Panc1 (cell line): ENCODE measurements at places on chromosomes 16 and 17.

DNA sequence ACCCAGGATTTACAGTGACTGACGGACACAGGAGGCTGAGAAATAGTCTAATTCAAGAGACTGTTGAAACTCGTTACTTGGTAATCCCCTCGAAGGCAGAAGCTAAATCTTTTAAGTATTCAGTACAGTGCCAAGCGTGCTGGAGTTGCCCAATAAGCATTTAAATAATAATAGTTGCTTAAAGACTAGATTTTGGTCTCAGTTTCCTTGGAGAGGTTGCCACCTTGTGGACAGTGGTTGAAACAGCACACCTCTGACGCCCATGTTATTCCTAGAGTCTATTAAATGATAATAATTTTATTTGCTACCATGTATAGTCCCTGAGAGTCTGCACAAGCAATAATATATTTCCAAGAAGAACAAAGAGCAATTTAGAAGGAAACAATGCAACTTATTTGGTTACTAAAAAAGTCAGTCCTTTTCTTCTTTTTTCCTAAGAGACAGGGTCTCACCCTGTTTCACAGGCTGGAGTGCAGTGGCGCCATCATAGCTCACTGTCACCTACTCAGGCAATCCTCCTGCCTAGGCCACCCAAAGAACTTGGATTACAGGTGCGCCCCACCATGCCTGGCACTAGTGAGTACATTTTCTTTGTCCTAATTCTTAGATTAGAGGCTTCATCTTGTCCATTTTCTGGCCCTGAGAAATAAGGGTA lies 138.0 kb upstream of the NUDT7 start:
- H3K27me3 ChIP-seq = no peaks in the 10 kb centered on the region
- no peak overlapping the region for H3K4me3 ChIP-seq
- no peaks in the 10 kb centered on the region for H3K36me3 ChIP-seq
- H3K4me1 ChIP-seq = peaks cover 6% of the 10 kb centered on the region
- DNase-seq = peak; percentile 41

- no peak overlapping the region for H3K27ac ChIP-seq
- H3K27me3 ChIP-seq = no peaks in the 10 kb centered on the region
- H3K4me1 ChIP-seq = no peaks in the 10 kb centered on the region; the same call in 1 of the 2 replicates
- no peak for DNase-seq
- H3K4me3 ChIP-seq = no peak overlapping the region
- no peaks in the 10 kb centered on the region for H3K36me3 ChIP-seq
These were observed 27.4 kb upstream of the SLC38A10 start for GRCh38 chr17:81322271-81323082.

GRCh38 chr16:77191259-77191969 lies 424 bp downstream of the MON1B start:
- H3K4me1 ChIP-seq = 0 out of 2 replicates have a peak, but pooled peaks cover 6% of the 10 kb centered on the region
- H3K27me3 ChIP-seq = no peaks in the 10 kb centered on the region
- peaks cover 9% of the 10 kb centered on the region; the same call in 1 of the 2 replicates for H3K36me3 ChIP-seq
- H3K4me3 ChIP-seq = peak overlapping the region; percentile 98

GRCh38 chr16:11024333-11025053 lies 80.1 kb downstream of the CLEC16A start:
- H3K4me1 ChIP-seq = no peaks in the 10 kb centered on the region
- H3K27ac ChIP-seq = no peak overlapping the region
- no peaks in the 10 kb centered on the region for H3K27me3 ChIP-seq
- DNase-seq = no peak
- H3K4me3 ChIP-seq = no peak overlapping the region

- H3K27ac ChIP-seq = no peak overlapping the region
- no peaks in the 10 kb centered on the region for H3K36me3 ChIP-seq
- 0 out of 2 replicates have a peak, but pooled peaks cover 2% of the 10 kb centered on the region for H3K27me3 ChIP-seq
- H3K4me3 ChIP-seq = no peak overlapping the region
These were observed 275.5 kb upstream of the IRX5 start for GRCh38 chr16:54655121-54655590.

GRCh38 chr17:42281571-42282096 lies 5.4 kb upstream of the STAT5B start:
- no peaks in the 10 kb centered on the region for H3K27me3 ChIP-seq
- peak overlapping the region; percentile 51; the same call in 1 of the 2 replicates for H3K27ac ChIP-seq
- no peak for DNase-seq

DNA sequence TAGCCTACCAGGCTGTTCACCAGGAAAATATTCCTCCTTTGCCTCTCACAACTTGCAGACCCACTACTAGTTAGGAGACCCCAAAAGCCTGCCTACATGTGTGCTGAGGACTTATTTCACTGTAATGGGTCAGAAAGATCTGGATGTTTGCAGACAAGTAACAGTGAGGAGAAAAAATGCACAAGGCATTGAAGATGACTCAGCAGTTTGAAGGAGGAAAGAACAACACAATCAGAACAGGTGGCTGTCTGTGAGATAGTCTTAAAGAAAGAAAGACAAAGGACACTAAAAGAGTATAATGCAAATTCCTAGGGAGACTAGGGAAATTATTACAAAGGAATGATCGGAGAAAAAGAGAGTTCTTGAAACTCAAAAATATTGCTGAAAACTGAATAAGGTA lies 69.0 kb downstream of the ANKFN1 start:
- H3K4me1 ChIP-seq = no peaks in the 10 kb centered on the region
- H3K27me3 ChIP-seq = no peaks in the 10 kb centered on the region
- no peak overlapping the region for H3K27ac ChIP-seq

DNA sequence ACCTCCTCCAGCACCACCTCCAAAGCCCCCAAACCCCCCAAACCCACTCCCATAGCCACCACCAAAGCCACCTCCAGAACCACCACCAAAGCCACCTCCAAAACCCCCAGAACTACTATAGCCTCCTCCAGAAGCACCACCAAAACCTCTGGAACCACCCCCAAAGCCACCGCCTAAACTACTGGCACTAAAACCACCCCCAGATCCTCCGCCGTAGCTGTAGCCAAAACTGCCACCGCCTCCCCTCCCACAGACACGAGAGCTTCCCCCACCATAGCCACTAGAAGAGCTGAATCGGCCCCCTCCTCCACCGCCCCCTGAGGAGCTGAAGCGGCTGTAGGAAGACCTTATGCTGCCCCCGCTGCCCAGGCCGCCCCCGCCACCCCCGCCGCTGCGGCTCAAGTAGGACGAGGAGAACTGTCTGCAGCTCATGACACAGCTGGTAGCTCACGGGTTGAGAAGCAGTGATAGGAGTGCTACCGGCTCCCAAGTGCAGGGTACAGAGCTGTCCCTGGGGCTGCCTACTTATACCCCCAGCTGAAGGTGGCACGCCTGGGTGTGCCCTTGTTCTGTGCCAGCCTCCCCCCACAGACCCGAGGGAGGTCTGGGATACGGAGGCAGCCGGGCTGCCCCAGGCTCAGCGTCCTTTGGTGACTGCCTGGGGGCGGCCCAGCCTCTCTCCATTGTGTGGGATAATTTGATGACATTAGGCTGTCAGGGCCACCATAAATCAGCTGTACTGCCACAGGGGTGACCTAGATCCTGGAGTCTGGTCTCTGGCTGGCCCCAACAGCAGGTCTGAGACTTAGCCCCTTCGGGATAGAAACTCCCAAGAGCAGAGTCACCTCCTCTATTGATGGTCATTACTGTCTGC lies at the start of gene KRT9:
Gene KRT9, minus strand, starts transcription at position 499 of the 874 bp plus-strand sequence. Its CDS starts 67 bp downstream, at position 432.
- no peak within 1 kb of the TSS for H3K27ac ChIP-seq
- H3K4me3 ChIP-seq = no peak within 1 kb of the TSS
- DNase-seq = no peak

DNA sequence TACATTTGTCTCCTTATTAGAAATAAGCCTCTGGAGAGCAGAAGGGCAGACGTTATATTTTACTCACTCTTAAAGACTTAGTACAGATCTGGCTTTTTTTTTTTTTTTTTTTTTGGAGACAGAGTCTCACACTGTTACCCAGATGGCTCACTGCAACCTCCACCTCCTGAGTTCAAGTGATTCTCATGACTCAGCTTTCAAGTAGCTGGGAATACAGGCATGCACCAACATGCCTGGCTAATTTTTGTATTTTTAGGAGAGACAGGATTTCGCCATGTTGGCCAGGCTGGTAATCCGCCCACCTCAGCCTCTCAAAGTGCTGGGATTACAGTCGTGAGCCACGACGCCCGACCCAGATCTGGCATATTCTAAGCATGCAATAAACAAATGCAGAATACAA lies 36.4 kb upstream of the TMEM97 start:
- H3K4me3 ChIP-seq = no peak overlapping the region
- DNase-seq = no peak
- no peak overlapping the region for H3K27ac ChIP-seq
- no peaks in the 10 kb centered on the region for H3K36me3 ChIP-seq
- no peaks in the 10 kb centered on the region for H3K27me3 ChIP-seq
- H3K4me1 ChIP-seq = no peaks in the 10 kb centered on the region; the same call in 1 of the 2 replicates

DNA sequence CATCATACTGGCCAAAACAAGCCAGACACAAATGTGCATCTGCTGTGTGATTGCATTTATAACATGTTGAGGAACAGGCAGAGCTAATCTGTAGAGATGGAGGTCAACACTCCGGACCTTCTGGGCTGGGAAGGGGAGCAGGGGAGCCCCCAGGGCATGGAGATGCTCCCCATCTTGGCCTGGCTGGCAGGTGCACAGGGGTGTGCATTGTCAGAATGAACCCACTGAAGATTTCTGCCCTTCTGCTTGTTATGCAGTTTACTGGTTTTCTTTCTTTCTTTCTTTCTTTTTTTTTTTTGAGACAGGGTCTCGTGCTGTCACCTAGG lies 146.9 kb downstream of the CMIP start:
- peaks cover 22% of the 10 kb centered on the region for H3K4me1 ChIP-seq
- H3K27ac ChIP-seq = no peak overlapping the region
- no peaks in the 10 kb centered on the region for H3K36me3 ChIP-seq
- no peak for DNase-seq
- no peaks in the 10 kb centered on the region for H3K27me3 ChIP-seq
- no peak overlapping the region for H3K4me3 ChIP-seq

- peaks cover 2% of the 10 kb centered on the region; the same call in 1 of the 2 replicates for H3K36me3 ChIP-seq
- H3K4me1 ChIP-seq = peaks cover 21% of the 10 kb centered on the region
- no peaks in the 10 kb centered on the region for H3K27me3 ChIP-seq
- peak overlapping the region; percentile 64 for H3K4me3 ChIP-seq
These were observed 578 bp downstream of the RAC3 start for GRCh38 chr17:82031885-82032627.

- no peak for DNase-seq
- H3K4me3 ChIP-seq = no peak overlapping the region
- no peaks in the 10 kb centered on the region for H3K36me3 ChIP-seq
- H3K27ac ChIP-seq = no peak overlapping the region
These were observed 10.3 kb upstream of the MED13 start for GRCh38 chr17:62075308-62075815.

GRCh38 chr17:60354223-60354622 lies 37.7 kb downstream of the USP32 start:
- peaks cover 12% of the 10 kb centered on the region; the same call in 1 of the 2 replicates for H3K4me1 ChIP-seq
- H3K36me3 ChIP-seq = no peaks in the 10 kb centered on the region; the same call in 1 of the 2 replicates
- H3K4me3 ChIP-seq = no peak overlapping the region
- no peak overlapping the region for H3K27ac ChIP-seq

DNA sequence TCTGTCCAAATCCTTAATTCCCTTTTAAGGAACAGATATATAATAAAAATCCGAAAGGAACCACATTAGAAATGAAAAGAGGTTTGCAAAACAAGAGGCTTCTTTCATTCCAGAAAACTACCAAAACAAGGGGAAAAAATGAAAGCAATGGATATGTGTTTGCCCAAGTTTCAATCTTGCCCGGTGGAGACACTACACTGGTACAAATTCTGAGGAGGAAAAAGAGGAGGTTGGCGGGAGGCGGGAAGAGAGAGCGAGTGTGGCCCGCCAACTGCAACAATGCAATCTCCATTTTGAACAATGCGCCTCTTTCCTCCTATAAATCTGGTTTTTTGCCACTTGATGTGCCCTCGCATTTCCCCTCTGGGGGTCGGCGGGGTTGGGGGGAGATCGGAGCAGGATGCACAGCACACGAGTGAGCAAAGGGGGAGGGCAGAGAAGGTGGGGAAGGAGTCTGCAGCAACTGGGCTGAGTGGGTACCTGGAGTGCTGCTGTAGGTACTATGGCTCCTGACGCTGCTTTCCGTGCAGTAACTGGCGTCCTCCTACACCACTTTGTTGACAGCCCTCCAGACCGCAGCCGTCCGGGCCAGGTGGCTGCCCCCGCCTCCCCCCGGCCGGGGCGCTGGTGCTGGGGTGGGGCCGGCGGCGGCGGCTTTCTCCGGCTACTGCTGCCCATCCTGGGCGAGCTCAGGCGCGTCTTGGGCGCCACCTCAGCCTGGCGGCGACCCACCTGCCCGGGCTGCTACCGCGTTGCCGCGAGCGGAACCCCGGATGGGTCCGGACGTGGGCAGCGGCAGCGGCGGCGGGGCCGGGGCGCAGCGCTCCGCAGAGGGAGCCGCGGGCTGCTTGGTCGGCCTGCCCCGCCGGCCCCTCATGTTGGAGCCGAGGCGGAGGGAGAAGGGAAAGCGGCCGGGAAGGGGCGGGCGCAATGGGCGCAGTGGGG lies 93.8 kb upstream of the PLEKHM1 start:
- peak overlapping the region; percentile 70 for H3K27ac ChIP-seq
- no peaks in the 10 kb centered on the region for H3K27me3 ChIP-seq
- peaks cover 5% of the 10 kb centered on the region; the same call in 1 of the 2 replicates for H3K36me3 ChIP-seq
- DNase-seq = no peak
- peak overlapping the region; percentile 82 for H3K4me3 ChIP-seq

DNA sequence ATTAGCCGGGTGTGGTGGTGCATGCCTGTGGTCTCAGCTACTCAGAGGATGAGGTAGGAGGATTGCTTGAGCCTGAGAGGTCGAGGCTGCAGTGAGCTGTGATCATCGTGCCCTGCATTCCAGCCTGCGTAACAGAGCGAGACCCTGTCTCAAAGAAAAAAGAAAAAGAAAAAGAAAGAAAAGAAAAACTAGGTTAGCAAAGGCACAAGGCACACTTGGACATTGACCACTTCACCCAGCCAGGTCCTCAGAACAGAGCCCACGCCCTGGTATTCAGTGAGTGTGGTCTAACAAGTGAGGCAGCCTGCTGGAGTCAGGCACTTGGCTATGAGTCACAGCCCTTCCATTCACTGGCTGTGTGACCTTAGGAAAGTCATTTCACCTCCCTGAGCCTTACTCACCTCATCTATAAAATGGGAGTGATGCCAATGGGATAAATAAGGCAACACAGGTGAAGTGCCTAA lies 10.4 kb downstream of the MILR1 start:
- H3K27me3 ChIP-seq = no peaks in the 10 kb centered on the region
- no peaks in the 10 kb centered on the region for H3K4me1 ChIP-seq
- H3K4me3 ChIP-seq = no peak overlapping the region
- no peaks in the 10 kb centered on the region for H3K36me3 ChIP-seq
- DNase-seq = no peak
- no peak overlapping the region for H3K27ac ChIP-seq

GRCh38 chr17:75130632-75131277 lies 787 bp downstream of the NT5C start:
- H3K27ac ChIP-seq = peak overlapping the region; percentile 93
- no peak for DNase-seq
- no peaks in the 10 kb centered on the region for H3K27me3 ChIP-seq
- peaks cover 3% of the 10 kb centered on the region; the same call in 1 of the 2 replicates for H3K36me3 ChIP-seq
- H3K4me3 ChIP-seq = peak overlapping the region; percentile 72

DNA sequence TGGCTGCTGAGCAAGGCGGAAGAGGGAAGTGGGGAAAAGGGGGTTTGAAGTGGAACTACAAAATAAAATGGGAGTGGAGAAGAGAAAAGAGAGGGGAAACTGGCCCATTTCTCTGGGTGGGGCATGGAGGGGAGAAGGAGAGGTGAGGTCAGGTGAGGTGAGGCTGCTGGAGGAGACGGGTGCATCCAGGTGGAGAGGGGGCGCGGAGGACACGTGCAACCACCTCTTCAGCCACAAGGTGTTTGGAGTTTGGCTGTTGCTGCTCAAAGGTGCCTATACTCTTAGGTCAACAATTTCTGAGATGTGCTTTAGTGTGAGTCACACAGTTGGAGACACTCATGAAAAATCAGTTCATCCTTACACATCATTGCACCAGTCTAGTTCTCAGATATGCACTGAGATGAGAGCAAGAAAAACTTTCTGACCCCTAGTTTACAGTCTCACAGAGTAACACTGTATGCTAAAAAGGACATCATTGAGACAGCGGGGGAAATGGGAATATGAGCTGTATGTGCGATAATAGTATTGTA lies 4.8 kb downstream of the SLC6A4 start:
- H3K27ac ChIP-seq = no peak overlapping the region
- no peak overlapping the region for H3K4me3 ChIP-seq
- 0 out of 2 replicates have a peak, but pooled peaks cover 6% of the 10 kb centered on the region for H3K4me1 ChIP-seq
- H3K36me3 ChIP-seq = no peaks in the 10 kb centered on the region
- DNase-seq = no peak
